NCI-H2107 (cell line): ENCODE measurements at places on chromosomes 3 and 15.

GRCh38 chr3:62248734-62249483 lies 124.4 kb downstream of the FEZF2 start:
- no peak for DNase-seq

DNA sequence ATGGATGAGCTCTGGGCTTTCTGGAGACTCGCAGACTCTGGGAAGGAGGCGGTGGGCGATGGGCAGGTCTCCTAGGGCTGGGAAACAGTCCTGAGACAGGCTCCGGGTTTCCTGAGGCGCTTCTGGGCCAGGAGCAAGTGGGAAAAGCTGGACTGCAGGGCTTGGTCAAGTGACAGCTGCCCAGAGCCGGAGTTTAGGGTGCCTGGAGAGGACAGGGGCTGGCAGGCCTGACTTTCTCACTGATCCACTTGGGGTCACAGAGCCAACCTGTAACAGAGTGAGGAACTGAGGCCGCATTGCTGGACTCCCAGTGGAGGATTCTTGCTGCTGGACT lies 107.9 kb downstream of the APBA2 start:
- no peak for DNase-seq

DNA sequence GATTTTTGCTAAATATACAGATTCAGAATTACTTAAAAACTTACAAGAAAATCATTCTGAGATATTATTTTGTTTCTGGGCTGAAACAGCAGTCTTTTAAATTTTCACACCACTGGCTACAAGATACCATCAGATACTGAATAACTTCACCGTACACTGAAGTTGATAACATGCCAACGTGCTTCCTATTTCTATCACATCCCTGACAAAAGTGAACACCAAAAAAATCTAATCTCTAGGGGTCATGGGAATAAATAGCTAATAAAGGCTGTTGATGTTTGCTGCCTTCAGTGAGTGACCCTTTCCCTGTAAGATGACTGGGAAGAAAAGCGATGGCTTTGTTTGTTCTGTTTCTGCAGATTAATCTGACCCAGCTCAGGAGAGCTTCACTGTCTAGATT lies 120.5 kb downstream of the DUT start:
- no peak for DNase-seq

- DNase-seq, result no peak
These were observed 776.3 kb downstream of the TUSC7 start for GRCh38 chr3:117485841-117486240.

DNA sequence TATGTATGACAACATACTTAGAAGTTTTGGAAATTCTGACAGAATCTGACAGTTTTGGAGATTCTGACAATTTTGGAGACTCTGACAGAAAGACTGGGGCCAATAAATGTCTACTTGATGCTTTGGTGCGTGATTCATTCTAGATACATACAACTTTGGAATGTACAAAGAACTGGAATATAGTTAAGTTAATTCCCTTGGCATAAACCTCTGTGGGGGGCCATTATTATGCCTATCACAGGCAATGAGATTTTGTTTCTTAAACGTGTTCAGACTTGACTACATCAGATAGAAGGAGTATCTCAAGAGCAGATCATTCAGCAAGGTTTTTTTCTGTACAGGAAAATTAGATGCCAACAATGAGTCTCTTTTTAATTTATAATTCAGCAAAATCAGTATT lies 617.6 kb upstream of the ZNF717 start:
- DNase-seq, result no peak

DNA sequence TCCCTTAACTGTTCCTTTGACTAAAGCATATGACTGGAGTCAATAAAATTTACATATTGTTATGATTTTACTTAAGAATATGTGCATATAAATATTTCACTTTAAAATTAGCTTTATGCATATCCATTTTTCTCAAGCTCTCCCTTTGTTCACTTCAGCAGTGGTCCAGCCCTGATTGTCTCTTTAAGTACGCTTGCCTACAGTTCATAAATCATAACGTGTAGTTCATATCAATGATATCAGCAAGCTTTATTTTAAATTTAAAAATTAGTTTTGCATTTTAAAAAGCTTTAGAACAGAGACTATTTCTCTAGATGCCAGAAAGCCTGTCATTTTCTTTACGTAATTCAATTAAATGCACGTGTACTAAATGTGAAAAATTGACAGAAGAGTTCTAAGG lies 721.9 kb downstream of the OTOL1 start:
- DNase-seq, result no peak
